ENCODE measurements at places on chromosomes 3 and 15.
A peak's percentile ranks its signal among the peaks of the same experiment; 100 is the strongest.

- no peaks in the 10 kb centered on the region for H3K4me1 ChIP-seq
- DNase-seq: no peak
- H3K4me3 ChIP-seq: no peak overlapping the region
- H3K27me3 ChIP-seq: peaks cover 12% of the 10 kb centered on the region
- H3K36me3 ChIP-seq: no peaks in the 10 kb centered on the region
Measured at GRCh38 chr3:37635251-37635650, 226.4 kb upstream of the CTDSPL start.

GRCh38 chr15:29434280-29434679, 164.7 kb upstream of the NSMCE3 start:
- DNase-seq: no peak
- H3K36me3 ChIP-seq: no peaks in the 10 kb centered on the region
- peaks cover 13% of the 10 kb centered on the region for H3K27me3 ChIP-seq
- no peaks in the 10 kb centered on the region for H3K4me1 ChIP-seq
- no peak overlapping the region for H3K27ac ChIP-seq
- H3K4me3 ChIP-seq: no peak overlapping the region

GRCh38 chr3:157166561-157166960, 6.6 kb upstream of the CCNL1 start:
- no peak for DNase-seq
- peaks cover 4% of the 10 kb centered on the region for H3K36me3 ChIP-seq
- H3K4me1 ChIP-seq: peaks cover 2% of the 10 kb centered on the region
- no peak overlapping the region for H3K4me3 ChIP-seq
- H3K27me3 ChIP-seq: peaks cover 5% of the 10 kb centered on the region

DNA sequence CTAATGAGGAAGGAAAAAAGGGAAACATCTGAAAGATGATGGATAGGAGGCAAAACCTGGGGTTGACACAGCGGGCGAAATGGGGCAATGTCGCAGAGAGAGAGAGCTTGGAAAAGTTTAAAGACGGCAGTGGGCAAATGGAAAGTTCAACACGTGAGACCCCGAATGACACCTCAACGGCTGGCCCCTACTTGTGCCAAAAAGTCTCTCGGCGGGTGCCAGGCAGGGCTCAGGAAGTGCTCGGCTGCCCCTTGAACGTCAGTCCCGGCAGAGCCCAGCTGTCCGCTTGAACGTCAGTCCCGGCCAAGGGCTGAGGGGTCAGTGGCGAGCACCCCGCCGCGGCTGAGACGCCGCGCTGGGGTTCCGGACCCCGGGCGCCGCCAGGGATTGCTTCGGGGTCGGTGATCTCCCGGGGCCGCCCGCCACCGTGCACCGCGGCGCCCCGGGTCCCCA, 658 bp downstream of the EOGT start:
- peaks cover 2% of the 10 kb centered on the region for H3K27me3 ChIP-seq
- H3K4me3 ChIP-seq: peak overlapping the region; percentile 88
- peaks cover 25% of the 10 kb centered on the region for H3K4me1 ChIP-seq
- peaks cover 4% of the 10 kb centered on the region for H3K36me3 ChIP-seq

DNA sequence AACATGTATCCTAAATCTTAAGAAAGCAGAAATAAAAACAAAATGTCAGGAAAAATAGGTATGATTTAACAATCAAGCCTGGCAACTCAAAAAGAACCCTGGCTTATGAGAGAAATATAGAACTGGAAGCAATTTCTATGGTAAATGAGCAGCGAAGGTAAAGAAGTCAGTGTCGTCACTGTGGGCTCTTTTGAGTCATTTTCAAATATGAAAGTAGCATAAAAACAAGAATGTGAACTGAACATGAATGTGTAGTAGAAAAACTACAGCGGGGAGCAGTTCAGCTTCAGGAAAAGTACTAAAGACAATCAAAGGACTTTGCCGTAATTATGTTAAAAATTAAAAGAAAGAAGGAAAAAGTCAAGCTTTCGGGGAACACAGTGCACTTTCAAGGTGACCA, 17.5 kb downstream of the LSG1 start:
- peaks cover 48% of the 10 kb centered on the region for H3K36me3 ChIP-seq
- no peak overlapping the region for H3K4me3 ChIP-seq
- peaks cover 4% of the 10 kb centered on the region for H3K4me1 ChIP-seq
- H3K27ac ChIP-seq: no peak overlapping the region
- H3K27me3 ChIP-seq: no peaks in the 10 kb centered on the region
